ENCODE measurements at places on chromosomes 2 and 18.

DNA sequence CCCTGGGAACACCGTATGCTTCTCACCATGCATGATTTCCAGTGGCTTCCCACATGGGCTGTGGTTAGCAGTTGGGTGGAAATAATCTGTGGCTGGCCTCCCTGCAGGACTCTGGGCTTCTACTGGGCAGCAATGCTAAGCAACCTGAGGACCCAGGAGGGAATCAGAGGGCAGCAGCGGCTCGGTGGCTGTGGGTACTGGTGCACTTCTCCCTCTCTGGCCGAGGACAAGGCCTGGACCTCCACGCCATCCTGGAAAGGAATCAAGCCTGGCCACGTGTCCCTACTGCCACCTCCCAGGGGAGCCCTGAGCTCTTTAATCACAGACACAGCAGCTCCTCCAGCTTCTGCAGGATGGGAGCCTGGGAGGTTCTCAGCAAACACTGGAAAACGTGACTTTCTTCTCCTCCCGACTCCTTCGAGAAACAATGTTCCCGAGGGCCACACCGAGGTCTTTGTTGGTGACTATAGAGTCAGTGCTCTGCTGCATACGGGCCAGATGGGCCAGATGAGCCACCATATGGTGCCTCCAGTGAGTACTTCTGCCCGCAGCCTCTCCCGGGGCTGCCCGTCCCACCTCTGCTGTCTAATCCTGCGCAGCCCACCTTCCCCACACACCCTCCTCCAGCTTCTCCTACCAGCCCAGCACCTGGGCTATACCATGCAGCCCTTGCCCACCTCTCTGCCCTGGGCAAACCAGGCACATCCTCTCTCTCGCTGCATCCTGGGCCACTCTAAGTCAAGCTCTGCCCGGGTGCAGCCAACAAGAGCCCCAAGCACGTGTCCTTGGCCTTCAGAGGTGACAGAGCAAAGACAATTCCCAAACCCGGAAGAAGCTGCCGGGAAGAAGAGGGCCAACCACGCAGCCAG lies 42.8 kb upstream of the OTOS start:
- no peak for DNase-seq

- no peak for DNase-seq
Observed at GRCh38 chr2:163187995-163188655, 349.6 kb upstream of the KCNH7 start.

DNA sequence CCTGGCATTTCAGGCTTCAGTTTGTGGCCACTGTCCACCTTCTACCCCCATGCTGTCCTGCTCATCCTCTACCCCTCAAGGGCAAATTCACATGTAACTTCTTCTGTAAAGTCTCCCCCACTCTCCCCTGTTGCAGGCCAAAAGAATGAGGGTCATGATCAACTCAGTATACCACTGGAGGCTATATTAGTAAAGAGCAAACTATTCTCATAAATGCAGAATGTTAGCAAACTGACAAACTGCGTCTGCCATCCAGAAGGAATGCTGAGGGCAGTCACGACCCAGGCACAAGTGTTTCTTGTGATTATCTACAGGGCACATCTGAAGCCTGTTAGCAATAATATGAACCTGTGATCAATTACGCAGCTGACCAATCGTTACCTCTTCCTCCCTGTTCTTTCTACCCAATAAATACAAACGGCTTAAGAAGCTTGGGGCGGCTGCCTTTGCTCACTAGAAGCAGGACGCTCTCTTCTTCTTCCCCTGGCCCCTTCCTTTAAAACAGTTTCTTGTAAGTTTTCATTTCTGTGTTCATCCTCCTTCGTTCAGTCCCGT lies 58.3 kb downstream of the SEPTIN10 start:
- no peak for DNase-seq

DNA sequence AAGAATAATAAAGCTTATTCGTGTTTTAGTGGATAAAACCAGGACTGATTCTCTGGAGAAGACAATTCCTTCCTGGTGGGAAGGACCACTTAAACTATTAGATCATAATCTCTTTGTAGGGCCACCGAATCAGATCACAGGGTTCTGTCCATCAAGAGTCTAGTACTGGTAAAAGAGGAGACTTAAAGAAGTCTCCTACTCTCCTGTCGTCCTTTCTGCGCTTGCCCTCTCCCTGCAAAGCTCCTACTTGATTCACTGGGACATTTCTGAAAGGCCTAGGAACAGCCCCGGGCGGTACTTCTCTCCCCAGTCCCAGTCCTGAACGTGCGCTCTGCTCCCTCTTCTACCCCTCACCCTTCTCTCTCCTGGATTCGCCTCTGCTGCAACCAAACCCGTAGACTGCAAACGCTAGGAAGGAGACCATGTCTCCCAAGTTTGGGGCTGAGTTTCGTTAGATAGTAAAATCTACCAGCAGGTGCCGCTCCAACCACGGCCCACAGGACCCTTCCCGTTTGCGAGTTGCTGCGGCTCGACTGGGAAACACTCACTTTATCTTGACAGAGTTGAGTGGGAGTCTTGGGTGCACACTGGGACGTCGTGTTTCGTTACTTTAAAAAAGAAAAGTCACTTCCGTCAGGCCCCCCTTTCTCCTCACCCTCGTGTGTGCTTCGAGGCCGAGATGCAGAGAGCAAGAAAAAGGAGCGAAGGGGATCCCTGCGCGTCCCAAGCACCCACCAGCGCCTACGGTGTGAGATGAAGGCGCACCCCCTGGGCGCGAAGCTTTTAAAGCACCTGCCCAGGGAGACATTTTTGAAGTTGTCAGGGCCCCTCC lies 923 bp downstream of the FIGLA start:
- peak; percentile 54 for DNase-seq

GRCh38 chr2:170818752-170819470 lies 2.2 kb downstream of the GAD1 start:
- no peak for DNase-seq

DNA sequence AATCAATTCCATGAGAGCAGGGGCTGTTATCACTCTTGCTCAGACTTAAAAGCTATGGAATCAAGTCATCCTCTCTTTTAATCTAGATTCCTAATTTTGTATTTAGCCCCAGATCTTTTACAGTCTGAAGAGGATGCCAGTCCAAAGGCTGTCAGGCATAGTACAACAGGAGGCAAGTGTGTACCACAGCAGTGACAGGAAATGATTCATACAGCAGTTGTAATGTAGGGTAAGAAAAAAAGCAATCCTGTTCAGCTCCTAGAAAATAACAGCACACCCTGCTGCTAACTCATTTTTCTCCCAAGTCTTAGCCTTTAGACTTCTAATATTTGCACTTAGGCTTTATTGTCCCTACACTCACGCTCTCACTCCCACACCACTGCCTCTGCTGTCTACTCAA lies 127.8 kb upstream of the SYT4 start:
- no peak for DNase-seq

DNA sequence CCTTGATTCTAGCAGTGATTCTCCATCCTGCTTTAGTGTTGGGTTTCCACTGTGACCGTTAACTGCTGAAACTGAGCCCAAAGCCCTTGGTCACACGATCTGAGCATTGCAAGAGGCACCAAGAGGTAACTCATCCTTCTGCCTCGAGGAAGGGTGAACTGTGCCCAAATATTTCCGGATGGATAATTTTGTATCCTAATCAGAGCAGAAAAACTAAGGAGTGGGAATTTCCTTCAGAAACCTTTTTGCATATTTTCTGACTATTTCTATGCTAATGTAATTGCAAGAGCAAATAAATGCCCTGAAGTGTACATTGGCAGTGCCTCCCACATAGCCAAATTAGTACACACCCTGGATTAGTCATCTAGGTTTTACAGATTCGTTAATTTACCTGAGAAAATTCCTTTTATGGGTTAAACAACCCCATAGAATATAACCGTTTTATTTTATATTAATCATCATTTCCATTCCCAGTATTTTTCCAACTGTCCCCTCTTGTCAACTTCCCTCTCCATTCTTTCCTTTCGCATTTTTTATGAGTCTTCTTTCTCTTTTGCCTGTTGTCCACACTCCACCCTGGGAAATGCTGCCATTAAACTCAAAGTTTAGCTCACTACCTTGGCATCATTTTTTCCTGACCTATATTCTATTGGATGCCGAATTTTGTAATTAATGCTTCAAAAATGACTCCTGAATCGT lies 31.7 kb upstream of the COBLL1 start:
- no peak for DNase-seq

- no peak for DNase-seq
Observed at GRCh38 chr2:203484266-203485112, 50.6 kb downstream of the RAPH1 start.

DNA sequence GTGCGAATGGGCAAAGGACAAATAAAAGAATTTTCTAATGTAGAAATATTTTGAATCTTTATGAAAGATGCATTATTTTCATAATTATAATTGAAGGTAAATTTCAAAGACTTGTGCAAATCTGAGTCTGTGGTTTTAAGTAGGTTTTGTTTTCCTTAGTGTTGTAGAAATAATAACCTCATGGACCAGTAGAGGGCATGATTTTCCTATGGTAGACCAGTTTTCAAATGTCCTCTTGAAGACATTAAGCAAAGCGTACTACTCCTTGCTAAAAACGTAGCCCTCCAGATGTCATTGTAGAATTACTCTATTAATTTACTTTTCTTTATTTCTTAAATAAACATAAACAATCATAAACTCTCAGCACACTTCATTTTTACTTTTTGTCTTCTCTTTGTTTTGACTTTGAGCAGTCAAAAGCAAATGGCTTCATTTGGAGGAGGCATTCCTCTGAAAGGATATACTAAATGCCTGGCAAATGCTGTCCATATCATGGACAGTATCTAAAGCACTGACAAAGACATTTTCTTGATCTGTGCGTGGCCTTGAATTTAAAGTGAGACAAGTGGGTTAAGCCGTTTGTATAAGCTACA lies 85.8 kb upstream of the FAM237A start:
- DNase-seq, result peak; percentile 37

DNA sequence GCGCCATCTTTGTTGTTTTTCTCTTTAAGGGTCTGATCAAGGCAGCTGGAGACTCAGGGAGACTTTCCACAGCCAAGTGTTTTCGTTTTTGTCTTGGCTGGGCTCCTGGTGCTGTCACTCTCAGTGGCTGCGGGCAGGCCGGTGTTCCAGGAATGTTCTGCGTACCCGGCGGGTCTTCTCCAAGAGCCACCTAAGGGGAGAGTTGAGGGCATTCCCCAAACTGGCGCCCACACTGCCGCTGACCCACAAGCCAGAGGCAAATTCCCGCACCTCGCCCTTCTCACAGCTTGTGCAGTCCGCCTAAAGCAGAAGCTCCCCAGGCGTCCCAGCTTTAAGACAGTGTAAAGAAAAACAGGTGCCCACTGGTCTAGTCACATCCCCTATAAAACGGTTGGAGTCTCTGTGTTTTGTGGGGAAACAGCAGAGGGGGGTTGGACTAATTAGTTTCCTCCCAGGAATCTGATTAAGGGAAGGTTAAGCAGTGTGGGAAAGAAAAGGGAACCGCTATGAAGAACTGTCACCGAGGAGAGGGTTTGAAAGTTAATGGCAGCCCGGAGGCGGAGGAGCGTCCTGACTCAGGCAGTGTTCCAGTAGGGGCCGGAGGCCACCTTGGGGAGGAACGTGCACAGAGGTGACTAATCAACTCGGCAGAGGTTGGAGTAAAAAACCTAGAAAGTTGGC lies 224.5 kb downstream of the SLC4A3 start:
- no peak for DNase-seq

- DNase-seq, result no peak
Observed at GRCh38 chr2:105822186-105822585, 77.5 kb downstream of the NCK2 start.

All from NCI-H2227 treated with DMSO at 0.1 percent for 48 hours (cell line).